ENCODE measurements at places on chromosomes 11 and 22.
A peak's percentile ranks its signal among the peaks of the same experiment; 100 is the strongest.

DNA sequence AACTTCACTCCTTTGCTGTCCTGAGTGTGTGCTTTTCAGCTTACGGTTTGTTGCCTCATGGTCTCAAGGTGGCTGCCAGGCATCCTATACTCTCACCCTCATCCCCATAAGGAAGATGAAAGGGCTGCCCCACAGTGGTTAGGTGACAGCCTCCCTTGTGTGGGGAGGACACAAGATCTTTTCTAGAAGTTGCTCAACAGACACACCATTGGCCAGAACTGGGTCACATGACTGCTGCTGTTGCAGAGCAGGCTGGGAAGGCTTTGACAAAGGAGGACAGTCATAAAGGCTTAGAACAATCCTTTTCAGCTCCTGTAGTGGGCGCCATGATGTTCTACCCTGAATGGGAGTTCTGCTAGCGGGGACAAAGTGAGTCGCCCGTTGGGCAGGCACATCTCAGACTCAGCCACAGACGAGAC, 69.7 kb upstream of the RASD2 start:
- DNase-seq, result no peak

GRCh38 chr22:48279461-48279756, 1517.0 kb downstream of the TBC1D22A start:
- DNase-seq, result no peak

- DNase-seq, result no peak
Measured at GRCh38 chr11:41074318-41074717, 385.1 kb downstream of the LRRC4C start.

DNA sequence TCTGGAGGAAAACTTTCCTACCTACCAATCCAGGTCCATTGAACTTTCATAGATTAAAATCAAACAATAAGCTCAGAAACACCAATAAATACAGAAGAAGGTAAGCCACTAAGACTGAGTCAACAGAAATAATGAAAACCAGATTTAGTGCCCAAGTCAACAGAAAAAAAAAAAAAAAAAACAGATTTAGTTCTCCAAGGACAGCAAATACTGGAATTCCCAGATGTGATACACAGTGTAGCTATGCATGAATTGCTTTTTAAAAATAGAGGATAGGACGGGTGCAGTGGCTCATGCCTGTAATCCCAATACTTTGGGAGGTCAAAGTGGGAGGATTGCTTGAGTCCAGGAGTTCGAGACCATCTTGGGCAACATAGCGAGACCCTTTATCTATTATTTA, 15.7 kb downstream of the DMC1 start:
- no peak for DNase-seq

DNA sequence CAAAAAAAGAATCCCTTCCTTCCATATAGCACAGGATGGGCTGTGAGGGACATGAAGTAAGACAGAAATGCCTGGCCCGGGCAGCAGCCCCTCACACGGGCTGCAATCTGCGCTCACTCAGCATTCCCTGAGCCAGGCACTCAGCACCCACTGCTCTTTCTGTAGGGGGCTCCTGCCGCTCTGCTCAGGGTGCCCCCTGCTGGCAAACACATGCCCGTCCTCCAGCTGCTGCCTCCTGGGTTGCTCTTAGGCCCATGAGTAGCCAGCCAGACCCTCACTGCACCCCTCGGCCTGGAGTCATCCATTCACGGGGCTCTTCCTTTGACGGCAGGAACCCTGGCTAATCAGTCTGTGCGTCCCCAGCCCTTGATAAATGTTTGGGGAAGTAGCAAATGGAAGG, 6.9 kb downstream of the MCAT start:
- DNase-seq, result no peak

DNA sequence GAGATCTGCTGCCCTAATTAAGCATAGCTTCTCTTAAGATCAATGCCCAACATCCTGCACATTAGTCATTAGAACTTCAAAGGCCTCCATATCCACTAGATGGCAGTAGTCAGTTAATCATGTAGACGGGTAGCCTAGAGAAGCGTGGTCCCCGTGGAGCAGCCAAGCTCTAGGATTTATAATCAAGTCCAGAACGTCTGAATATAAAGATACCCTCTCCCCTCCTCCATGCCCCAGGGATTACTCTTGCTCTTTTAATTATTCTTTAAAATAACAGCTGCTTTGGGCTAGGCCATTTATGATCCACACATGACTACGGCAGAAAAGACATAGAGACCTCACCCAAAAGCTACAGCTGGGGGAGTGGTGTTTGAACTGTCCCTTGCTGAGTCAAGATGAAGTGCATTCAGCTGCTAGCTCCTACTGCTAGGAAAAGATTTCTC, 327.6 kb upstream of the PLET1 start:
- no peak for DNase-seq

DNA sequence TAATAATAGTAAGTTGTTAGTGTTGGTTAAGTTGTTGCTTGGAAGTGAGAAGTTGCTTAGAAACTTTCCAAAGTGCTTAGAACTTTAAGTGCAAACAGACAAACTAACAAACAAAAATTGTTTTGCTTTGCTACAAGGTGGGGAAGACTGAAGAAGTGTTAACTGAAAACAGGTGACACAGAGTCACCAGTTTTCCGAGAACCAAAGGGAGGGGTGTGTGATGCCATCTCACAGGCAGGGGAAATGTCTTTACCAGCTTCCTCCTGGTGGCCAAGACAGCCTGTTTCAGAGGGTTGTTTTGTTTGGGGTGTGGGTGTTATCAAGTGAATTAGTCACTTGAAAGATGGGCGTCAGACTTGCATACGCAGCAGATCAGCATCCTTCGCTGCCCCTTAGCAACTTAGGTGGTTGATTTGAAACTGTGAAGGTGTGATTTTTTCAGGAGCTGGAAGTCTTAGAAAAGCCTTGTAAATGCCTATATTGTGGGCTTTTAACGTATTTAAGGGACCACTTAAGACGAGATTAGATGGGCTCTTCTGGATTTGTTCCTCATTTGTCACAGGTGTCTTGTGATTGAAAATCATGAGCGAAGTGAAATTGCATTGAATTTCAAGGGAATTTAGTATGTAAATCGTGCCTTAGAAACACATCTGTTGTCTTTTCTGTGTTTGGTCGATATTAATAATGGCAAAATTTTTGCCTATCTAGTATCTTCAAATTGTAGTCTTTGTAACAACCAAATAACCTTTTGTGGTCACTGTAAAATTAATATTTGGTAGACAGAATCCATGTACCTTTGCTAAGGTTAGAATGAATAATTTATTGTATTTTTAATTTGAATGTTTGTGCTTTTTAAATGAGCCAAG, 2.7 kb downstream of the NEAT1 start:
- peak; percentile 65 for DNase-seq

GRCh38 chr11:69874178-69874983, 55.2 kb upstream of the FGF3 start:
- no peak for DNase-seq

GRCh38 chr11:131522851-131523250, 152.4 kb downstream of the NTM start:
- no peak for DNase-seq

- no peak for DNase-seq
Measured at GRCh38 chr11:88171982-88172381, 3.3 kb downstream of the RAB38 start.

DNA sequence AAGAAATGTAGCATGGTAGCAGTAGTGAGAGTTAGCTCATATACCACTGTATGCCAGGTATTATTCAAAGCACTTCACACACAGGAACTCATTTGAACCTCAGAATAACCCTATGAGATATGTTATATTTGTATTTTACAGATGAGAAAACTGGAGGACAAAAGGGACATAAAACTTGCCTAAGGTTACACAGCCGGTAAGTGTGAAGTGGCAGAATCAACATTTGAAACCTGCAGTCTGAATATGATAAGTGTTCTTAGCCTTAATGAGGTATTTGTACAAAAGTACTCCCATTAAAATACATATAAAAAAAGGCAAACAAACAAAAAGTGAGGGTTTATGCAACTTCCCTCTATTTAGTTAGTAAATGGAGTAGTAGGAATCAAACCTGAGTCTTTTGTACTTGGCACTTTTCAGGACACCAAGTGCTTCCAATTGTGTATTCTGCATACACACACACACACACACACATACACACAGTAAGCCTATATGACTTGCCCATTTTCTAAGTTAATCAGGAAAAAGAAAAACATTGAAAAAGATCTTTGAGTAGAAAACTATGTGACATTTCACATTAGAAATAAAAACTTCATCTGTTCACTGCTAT, 223.9 kb upstream of the FOLH1 start:
- no peak for DNase-seq

GRCh38 chr22:36966851-36967540, 52.3 kb downstream of the TST start:
- DNase-seq, result no peak

- no peak for DNase-seq
Measured at GRCh38 chr11:96156379-96156722, 186.6 kb downstream of the MAML2 start.

- DNase-seq, result no peak
Measured at GRCh38 chr11:34124885-34125668, 19.6 kb downstream of the NAT10 start.

DNA sequence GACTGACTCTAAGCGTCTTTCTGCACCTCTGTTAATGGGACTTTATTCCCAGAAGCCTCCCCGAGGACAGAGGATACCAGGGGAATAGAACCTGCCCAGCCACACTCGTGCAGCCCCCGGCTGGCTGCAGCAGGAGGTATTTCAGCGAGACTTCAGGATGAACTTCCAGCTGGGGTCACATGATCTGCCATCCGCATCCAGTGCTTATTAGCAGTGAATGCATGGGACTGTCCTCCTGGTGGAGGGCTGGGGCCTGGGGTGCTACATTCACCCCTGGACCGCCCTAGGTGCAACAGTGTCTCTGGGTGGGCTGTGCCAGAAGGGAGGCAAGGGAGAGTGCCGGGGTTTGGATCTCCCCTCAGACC, 1.6 kb downstream of the DUSP8 start:
- DNase-seq, result no peak

GRCh38 chr11:6142936-6143335, 27.2 kb downstream of the OR52B2 start:
- DNase-seq, result no peak

GRCh38 chr22:43491177-43491576, 79.4 kb downstream of the MPPED1 start:
- DNase-seq, result no peak

GRCh38 chr11:118289401-118289800, 15.1 kb upstream of the CD3E start:
- no peak for DNase-seq

DNA sequence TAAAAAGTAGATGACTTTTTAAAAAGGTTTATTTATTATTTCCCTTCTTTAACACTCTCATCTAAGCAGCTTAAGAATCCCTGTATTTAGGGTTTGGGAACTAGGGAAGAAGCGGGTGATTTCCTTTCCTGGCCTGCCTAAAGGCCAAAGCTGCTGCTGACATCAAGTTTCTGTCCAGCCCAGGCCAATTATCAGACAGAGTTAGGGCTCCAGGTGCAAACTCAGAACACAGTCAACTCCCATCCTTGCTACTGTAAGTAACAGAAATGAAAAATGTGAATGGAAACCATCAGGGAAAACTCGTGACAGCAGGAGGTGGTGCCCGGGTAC, 108.9 kb downstream of the CCDC81 start:
- DNase-seq, result no peak

- no peak for DNase-seq
Measured at GRCh38 chr11:19790831-19791552, 78.4 kb downstream of the NAV2 start.

DNA sequence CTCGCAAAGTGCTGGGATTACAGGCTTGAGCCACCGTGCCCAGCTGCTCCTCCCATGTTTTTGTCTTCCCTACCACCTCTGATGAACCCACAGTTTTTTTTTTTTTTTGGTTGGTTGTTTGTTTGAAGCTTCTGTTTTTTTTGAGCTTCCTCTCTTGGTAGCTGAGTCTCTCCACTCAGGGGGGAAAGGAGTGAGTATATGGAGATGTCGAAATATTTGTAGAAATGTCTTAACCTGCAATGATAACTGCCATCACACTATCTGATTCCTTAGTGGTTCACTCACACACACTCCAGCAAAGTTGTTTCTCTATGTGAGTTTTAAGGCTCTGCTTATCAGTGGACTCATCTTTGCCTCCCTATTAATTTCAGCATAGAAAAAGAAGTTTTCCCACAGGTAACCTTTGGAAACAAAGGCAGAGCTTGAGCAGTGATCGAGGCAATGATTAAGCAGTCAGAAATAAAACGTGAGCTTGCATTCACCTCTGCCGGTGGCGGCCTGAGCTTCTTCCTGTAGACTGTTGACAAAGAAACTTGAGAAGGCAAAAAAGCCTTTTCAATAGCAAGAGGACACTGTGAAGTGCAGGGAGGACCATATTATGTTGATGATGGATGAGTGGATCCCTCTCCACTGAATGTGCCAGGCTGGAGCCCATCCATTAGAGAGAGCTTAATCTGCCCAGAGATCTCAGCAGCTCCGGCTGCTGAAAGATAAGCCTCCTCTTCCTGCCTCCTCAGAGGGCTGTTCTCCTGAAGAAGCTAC, 29.0 kb upstream of the RASSF10 start:
- no peak for DNase-seq

GRCh38 chr11:5631969-5632635, 7.3 kb downstream of the TRIM34 start:
- DNase-seq, result no peak

GRCh38 chr11:559020-559620, 1.4 kb downstream of the LMNTD2 start:
- DNase-seq, result no peak

- no peak for DNase-seq
Measured at GRCh38 chr22:23751441-23751996, 607 bp upstream of the ZNF70 start.

- no peak for DNase-seq
Measured at GRCh38 chr11:119872611-119873310, 143.8 kb upstream of the NECTIN1 start.

DNA sequence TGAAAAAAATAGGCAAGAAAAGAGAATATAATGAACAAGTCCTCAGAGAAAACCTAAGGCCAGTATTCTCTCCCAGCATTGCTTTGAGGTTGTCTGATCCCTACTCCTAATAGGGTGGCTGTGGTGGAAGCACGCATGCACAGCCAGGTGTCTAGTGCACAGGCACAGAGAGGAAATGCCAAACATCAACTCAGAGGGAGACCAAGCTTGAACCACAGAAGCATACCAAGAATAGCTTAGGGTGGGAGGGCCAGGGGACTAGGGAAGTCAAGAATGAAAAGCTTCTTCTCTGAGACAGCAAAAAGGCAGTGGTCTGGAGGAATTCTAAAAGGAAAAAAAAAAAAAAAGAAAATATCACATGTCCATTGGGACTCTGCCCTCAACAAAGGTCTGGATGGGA, 244.1 kb upstream of the API5 start:
- DNase-seq, result no peak

- no peak for DNase-seq
Measured at GRCh38 chr11:102393272-102393730, 46.3 kb downstream of the BIRC2 start.

- DNase-seq, result no peak
Measured at GRCh38 chr22:43600265-43600664, 188.5 kb downstream of the MPPED1 start.

DNA sequence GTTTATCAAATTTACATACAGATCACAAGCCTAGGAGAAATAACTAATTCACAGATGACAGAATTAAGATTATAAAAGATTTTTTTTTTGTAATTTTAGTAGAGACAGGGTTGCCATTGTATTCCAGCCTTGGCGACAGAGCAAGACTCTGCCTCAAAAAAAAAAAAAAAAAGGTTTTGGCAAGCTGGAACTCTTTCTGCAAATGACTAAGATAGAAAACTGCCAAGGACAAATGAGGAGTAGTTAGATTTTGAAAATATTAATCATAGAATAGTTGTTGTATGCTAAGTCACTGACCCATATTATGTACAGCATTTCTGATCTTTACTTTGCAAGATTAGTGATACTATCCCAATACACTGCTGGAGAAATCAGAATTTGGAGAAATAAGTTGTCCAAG, 99.2 kb downstream of the C11orf65 start:
- DNase-seq, result no peak

Measured in stimulated activated CD8-positive, alpha-beta memory T cell treated with anti-CD3 and anti-CD28 coated beads, Interleukin-7, amount 100 ng/mL, for 1 hour (primary cell).